ENCODE measurements at places on chromosomes 7 and 10.

- no peak for DNase-seq
These were observed 54.9 kb downstream of the RNLS start for GRCh38 chr10:88528201-88528600.

DNA sequence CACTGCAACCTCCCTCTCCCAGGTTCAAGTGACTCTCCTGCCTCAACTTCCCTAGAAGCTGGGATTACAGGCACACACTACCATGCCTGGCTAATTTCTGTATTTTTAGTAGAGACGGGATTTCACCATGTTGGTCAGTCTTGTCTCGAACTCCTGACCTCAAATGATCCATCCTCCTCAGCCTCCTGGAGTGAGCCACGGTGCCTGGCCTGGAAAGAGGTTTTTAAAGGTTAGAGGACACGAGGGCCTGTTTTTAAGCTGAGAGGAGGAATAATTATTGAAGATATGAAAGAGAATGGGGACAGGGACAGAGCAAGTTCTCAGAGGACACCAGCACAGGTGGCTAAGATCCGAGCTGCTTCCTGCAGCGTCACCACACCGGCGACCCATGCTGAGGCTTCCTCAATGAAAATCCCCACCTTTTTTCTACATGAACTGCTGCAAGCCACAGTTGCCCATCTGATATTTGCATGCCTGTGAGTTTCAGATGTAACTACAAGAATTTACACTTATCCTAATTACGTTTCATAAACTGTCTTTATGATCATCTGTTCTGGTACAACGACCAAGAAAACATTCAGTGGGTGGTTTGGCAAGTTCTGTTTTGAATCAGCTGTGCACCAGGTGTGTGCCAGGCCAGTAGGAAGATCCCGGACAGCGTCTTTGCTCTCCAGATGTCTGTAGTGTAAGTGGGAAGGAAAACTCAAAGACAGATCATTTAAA lies 76.0 kb downstream of the HIP1 start:
- peak; percentile 24 for DNase-seq

DNA sequence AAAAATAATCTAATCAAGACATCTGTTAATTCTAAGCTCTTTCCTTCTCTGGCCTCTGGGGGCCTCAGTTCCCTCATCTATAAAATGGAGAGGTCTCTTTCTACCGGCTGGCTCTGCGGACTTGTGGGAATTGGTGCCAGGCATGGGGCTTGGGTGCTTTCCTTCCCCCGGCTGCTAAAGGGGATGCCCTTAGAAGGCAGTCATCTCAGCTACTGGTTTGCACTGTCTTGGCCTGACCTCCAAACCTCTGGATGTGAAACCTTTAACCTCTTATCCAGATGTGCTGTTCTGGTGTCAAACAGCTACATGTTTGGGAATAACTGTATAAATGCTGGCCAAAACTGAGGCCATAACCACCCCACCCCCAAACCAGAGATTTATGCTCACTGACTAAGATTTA lies 320.0 kb downstream of the RPS24 start:
- DNase-seq: no peak

GRCh38 chr7:132518102-132518838 lies 58.0 kb downstream of the PLXNA4 start:
- DNase-seq: no peak

- no peak for DNase-seq
These were observed 49.8 kb downstream of the PRKCQ start for GRCh38 chr10:6530211-6530840.

DNA sequence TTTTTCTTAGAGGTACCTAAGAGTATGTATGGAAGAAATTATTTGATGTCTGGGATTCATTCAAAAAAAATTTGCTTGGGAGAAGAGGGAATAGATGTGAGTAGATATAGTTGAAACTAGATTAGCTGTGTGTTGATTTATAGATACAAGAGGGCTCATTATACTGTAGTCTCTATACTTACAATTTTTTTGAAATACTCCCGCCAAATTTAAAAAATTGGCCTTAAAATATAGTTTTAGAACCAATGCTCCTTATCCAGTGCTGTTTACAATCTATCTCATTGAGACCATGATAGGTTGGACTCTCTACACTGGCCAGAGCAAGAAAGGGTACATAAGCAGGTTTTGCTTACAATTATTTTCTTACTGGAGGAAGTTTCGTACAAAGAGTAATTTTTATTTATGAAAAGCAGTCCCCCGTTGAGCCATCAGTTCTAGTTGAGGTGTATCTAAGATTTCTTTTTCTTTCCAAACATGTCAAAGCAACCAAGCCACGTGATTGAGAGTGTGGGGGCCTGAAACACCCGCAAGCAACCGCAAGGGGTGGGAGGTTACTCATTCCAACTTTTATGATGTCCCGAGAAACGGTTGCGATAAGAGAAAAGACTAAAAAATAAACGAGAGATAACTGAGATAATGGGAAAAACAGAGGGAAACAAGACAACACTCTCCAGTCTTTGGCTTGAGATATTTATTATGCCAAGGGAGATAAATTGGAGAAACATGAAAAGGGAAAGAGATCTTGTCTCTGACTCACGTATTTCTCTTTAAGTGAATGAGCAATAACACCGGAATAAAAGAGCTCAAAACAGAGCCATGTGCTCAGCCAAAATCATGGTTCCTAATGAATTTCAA lies 729.2 kb downstream of the LRMDA start:
- DNase-seq: no peak

- no peak for DNase-seq
These were observed 102.5 kb downstream of the TRIL start for GRCh38 chr7:28855538-28856217.

DNA sequence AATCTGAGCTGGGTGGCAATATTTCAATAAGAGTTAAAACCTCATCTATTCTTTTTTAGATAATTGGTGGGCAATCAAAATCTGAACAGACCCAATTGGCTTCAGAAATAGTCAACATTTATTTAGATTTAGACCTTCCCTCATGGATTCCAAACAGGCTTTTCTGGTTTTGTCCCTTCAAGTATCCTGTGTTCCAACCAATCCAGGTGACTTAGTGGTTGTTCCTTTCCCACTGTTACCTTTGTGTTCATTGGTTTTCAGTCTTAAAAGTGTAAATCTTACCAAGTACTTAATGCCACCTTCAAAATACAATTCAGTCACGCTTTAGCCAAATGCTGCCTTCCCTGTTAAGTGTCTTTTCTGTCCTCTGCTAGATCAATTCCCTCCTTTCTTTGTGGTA lies 85.9 kb downstream of the AHR start:
- no peak for DNase-seq

DNA sequence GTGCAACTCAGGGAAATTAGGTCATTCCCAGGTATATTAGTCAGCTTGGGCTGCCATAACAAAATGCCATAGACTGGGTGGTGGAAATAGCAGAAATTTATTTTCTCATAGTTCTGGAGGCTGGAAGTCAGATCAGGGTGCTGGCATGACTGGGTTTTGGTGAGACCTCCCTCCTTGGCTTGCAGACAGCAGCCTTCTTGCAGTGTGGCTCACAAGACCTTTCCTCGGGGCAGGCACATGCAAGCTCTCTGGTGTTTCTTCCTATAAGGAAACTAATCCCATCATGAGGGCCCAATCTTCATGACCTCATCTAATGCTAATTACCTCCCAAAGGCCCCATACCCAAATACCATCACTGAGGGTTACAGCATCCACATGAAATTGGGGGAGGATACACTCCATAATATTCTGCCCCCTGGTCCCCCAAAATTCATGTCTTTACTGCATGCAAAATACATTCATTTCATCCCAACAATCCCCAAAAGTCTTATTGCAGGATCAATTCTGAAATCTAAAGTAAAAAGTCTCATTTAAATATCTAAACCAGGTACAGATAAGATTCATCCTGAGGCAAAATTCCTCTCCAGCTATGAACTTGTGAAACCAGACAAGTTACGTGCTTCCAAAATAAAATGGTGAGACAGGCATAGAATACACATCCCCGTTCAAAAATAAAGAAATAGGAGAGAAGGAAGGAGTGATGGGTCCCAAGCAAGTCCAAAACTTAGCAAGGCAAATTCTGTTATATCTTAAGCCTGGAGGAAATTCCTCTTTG lies 17.4 kb upstream of the CBLL1 start:
- no peak for DNase-seq

GRCh38 chr10:90175161-90175681 lies 473.8 kb downstream of the KIF20B start:
- DNase-seq: no peak

All from posterior vena cava (tissue), 2 donors.